ENCODE measurements at places on chromosomes 3 and 15.

DNA sequence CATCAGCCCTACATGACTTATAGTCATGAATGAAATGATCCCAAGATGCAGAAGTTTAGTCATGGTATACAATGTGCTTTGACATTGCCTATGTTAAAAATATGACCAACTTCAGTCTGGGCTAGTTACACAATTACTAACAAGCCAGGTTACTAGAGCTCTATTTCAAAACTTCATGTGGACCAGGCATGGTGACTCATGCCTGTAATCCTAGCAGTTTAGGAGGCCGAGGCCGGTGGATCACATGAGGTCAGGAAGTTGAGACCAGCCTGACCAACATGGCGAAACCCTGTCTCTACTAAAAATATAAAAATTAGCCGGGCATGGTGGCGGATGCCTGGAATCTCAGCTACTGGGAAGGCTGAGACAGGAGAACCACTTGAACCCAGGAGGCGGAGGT is 613.0 kb downstream of the CADM2 start:
- DNase-seq: no peak

- DNase-seq: no peak
These were observed 239.1 kb upstream of the MEIS2 start for GRCh38 chr15:37339437-37339836.

GRCh38 chr3:25904206-25904605 is 114.3 kb downstream of the OXSM start:
- DNase-seq: no peak

GRCh38 chr15:84103345-84103744 is 132.2 kb upstream of the GOLGA6L4 start:
- no peak for DNase-seq

DNA sequence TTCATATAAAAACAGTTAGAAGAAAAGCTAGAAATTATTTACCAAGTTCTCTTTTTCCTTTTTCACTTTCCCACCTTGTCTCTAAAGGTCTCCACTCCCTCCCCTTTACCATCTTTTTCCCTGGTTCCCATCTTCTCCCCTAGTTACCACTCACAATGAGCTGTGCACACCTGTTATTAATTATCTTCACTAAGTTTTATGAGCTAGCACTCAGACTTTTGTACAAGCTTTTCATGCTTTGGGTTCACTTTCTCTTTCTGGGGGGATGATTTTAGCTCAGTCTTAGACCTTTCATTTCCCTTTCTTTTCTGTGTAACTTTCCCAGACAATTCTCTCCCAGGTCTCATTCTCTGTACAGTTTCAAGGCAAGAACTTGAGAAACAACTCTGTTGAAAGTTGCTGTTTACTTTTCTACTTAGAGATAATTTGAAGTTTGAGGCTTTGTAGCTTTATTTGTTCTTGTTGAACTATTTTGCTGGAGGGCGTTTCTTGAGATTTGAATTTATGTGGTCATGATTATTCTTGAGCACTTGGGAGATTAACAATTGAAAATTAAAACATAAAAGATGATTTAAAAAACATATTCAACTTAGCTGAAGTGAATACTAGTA is 24.0 kb upstream of the AADAC start:
- no peak for DNase-seq
